ENCODE measurements at places on chromosomes 4 and X. TPM values are rescaled to one million over a fixed set of nuclear protein-coding genes. Genes with fewer than 3 reads are reported as not detected.
A peak's percentile ranks its signal among the peaks of the same experiment; 100 is the strongest.

DNA sequence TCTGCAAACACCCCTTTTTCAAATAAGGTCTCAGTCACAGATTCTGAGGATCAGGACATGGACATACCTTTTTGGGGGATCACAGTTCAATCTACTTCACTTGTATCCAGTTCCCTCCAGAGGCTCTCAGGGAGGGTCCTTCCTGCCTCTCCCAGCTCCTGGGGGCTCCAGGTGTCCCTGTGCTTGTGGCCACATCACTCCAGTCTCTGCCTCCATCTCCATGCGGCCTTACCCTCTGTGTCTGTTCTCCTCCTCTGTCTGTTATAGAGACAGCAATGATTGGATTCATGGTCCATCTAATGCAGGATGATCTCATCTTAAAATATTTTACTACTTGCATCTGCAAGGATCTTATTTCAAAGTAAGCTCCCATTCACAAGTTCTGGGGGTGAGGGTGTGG is 269.6 kb downstream of the ASMT start:
- ATAC-seq, result no peak

The SLC38A5 gene
- 1.2 TPM for total RNA-seq

The NDST4 gene
- not detected for total RNA-seq

The DDIT4L gene
- total RNA-seq, result 2.5 TPM

DNA sequence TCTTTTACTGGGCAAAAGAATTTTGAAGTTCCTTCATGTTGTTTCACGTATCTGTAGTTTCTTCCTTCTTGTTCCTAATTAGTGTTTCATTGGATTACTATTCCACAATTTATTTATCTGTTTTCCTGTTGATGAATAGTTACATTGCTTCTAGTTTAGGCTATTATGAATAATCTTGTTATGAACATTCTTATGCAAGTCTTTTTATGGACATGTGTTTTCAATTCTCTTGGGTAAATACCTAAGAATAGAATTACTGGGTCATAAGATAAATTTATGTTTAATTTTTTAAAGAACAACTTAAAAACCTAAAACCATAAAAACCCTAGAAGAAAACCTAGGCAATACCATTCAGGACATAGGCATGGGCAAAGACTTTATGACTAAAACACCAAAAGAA is 70.9 kb upstream of the RXFP1 start:
- no peak for ATAC-seq

DNA sequence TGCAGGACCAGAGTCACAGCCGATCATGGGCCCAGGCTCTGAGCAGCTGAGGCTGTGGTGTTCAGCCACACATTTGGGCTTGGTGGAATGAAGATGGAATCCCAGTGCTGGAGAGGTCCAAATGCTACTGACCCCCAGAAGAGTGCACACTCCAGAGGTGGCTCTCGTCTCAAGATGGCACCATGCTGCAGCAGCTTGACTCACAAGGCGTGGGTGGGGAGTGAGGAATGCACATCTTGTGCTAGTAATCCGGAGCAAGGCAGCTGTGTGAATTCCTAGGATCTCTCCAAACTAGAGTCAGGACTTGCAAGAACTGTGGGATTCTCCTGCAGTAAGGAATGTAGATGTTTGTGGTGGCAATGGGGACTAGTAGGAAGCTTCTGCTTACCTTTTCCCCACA is 28.7 kb downstream of the RAB28 start:
- no peak for ATAC-seq

The P2RY4 gene
- total RNA-seq, result not detected

- ATAC-seq, result no peak
These were observed 15.0 kb downstream of the G6PD start for GRCh38 chrX:154531626-154532025.

The LANCL3 gene
- total RNA-seq, result 0.50 TPM

- no peak for ATAC-seq
These were observed 81.8 kb downstream of the ASB9 start for GRCh38 chrX:15188039-15188438.

DNA sequence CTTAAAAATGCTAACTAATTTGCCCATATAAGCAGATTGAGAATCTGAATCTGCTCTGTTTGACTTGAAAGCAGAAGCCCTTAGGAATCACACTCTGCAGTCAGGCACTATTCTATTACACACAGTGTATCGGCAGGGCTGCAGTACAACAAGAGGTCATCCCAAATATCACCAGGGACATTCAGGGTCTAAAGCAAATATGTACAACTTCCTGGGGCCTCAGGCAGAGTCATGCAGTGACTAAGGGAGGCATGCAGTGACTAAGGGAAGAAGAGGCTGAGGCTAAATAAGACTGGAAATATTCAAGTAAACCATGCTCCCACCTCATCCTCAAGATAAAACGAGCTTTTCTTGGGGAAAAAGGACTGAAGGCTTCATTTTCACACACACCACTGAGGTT is 20.9 kb downstream of the MAPK10 start:
- ATAC-seq, result no peak

DNA sequence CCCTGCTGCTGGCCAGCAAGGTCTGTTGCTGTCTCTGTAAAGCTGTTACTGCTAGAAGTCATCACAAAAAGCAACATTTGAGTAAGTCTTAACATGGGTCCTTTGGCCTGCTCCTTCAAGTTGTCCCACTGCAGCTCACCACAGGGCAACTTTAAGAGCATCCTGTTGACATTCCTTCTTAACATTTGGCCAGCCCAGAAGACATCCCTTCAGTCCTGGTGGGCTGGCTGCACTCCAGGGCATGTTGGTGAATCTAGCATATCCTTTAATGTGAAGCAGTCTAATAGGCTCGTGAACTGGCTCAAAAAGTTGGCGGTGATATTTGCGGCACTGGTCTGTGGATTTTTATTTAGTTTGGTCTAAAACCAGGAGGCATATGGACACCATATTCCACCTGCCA is 92.2 kb upstream of the MAML3 start:
- no peak for ATAC-seq

- peak; percentile 62 for ATAC-seq
These were observed 361 bp downstream of the QDPR start for GRCh38 chr4:17511509-17511949.

DNA sequence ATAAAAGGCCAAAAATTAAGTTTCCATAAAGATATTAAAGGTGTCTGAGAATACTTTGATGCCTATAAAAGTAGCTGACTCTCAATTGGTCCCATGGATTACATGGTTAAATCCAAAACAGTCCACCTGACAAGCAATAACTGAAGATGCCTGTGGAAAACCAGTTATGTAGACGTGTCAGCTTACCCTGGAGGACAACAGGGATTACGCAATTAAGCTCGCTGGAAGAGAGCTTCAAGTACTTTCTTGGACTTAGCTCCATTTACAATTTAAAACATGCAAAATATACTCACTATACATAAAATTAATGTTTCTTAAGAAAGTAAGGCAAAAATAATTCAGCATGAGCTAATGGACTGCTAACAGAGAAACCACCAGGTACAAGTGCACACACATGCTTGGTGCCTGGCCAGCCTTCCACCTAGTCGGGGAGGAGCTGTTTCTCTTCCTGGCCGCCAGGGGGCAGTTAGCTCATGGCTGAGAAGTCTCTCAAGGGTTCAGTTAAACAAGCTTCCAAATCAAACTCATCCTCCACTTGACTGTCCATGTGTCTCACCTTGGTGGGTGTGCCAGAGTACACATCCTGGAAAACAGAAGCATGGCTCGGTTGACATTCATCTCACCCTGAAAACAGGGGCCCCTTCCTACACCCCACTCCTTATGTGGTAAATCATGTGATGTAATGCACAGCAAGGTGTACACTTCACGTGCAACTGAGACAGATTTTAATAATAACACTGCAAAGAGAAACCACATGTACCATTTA is 9.2 kb upstream of the FAM53A start:
- peak; percentile 92 for ATAC-seq

GRCh38 chr4:60129740-60130139 is 1070.4 kb upstream of the ADGRL3 start:
- ATAC-seq, result no peak

GRCh38 chrX:23390979-23391378 is 56.3 kb downstream of the PTCHD1 start:
- ATAC-seq, result no peak

All from motor neuron (in vitro differentiated cells).